ENCODE measurements at places on chromosomes 6 and 20.

GRCh38 chr6:85756982-85757381 is 114.3 kb upstream of the SYNCRIP start:
- DNase-seq = no peak

- no peak for DNase-seq
Measured at GRCh38 chr20:49993301-49993751, 10.5 kb downstream of the SNAI1 start.

GRCh38 chr20:5822569-5822968 is 72.4 kb downstream of the SHLD1 start:
- no peak for DNase-seq

- no peak for DNase-seq
Measured at GRCh38 chr6:82908661-82909060, 157.0 kb downstream of the UBE3D start.

DNA sequence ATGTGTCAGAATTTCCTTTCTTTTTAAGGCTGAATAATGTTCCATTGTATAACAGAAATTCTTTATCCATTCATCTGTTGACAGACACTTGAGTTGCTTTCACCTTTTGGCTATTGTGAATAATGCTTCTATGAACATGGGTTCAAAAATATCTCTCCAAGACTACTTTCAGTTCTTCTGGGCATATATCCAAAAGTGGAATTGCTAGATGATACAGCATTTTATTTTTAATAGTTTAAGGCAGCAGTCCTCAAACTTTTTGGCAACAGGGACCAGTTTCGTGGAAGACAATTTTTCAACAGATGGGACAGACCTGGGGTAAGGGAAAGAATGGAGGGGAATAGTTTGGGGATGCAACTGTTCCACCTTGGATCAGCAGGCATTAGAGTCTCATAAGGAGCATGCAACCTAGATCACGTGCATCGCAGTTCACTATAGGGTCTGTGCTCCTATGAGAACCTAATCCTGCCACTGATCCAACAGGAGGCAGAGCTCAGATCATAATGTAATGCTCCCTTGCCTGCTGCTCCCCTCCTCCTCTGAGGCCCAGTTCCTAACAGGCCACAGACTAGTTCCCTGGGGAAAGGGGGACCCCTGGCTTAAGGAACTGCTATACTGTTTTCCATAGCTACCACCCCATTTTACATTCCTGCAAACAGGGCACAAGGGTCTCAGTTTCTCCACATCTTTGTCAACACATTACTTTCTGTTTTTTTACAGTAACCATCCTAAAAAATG is 239.9 kb upstream of the RNF217 start:
- no peak for DNase-seq

GRCh38 chr20:1263853-1264252 is 2.2 kb upstream of the SNPH start:
- no peak for DNase-seq

DNA sequence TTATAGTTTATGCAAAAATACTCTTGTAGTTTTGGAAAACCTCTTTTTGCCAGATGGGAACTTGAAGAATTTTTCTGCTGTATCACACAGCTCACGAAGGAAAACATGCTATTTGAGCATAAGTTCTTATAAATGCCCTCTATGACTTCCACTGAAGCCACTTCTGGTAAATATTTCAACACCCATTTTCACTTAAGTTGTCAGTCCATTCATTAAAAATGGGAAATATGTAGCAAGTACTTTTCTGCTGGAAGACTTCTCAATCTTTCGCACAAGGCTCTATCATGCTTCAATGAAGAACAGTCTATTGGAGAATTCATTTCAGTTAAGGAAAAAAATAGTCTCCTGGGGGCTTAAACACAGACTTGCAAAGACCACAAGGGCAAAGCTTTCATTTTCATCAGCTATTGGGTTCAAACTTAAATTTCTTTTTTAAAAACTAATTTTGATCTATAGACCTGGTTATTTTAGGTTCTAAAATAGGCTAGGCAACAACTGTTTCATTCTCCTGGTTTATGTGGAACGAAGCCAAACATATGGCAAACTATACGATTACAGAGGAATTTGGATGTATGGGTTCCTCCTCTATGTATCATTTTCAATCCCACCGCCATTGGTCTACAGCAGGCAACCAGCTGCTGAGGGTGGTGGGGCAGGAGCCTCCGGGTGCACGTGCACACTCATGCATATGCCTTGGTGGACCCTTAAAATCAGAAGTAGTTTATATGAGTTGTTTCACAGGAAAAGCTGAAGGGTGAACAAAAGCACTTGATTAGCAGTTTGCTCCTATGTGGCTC is 38.7 kb downstream of the LAMA4 start:
- DNase-seq = no peak

DNA sequence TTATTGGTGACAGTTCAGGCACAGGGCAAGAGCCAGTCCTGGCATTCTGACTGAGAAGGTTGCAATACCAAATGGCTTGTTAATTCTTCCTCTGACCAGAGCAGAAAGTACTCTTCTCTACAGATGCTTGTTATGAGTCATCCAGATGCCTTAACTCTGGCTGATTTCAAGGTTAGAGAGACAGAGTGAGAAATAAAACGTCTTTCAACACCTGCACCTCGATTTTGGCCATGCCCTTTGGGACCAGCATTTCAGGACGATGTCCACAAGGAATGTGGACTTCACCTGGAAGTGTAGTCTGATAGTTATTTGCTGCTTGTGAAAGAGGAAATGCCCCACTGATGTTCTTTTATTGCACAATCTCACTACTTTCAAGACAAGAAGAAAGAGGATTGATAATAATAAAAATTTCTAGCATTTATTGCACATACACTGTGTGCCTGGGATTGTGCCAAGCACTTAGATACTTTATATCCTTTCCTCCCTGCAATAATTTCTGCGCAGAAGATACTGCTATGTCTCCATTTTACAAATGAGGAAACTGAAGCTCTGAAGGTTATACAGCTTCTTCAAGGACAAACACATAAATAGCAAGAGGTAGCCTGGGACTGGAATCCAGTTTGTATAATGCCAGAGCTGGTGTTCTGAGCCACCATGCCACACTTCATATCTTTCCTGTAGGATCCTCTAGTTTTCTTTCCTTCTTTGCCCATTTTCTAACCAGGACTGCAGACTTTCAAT is 33.5 kb upstream of the MCM3 start:
- DNase-seq = peak; percentile 42

- no peak for DNase-seq
Measured at GRCh38 chr6:134447883-134448387, 130.0 kb upstream of the SGK1 start.

DNA sequence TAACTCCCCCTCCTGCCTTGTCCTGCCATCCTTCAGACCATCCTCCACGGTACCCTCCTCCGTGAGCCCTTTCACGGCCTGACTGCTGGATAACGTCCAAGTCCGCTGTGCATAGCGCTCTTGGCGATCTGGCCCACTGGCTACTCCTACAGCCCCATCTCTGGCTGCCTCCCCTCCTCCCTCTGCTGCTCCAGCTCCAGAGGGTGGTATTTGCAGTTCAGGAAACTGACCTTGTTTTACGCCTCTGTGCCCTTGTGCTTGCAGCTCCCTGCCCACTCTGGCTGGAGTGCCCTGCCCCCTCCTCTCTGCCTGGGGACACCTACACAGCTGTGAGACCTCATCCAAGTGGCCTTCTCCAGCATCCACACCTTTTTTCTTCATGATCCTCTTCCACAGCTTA is 6.5 kb upstream of the RREB1 start:
- no peak for DNase-seq

- DNase-seq = no peak
Measured at GRCh38 chr6:125866433-125866832, 75.7 kb downstream of the NCOA7 start.

- no peak for DNase-seq
Measured at GRCh38 chr6:142914369-142914768, 30.6 kb downstream of the HIVEP2 start.

DNA sequence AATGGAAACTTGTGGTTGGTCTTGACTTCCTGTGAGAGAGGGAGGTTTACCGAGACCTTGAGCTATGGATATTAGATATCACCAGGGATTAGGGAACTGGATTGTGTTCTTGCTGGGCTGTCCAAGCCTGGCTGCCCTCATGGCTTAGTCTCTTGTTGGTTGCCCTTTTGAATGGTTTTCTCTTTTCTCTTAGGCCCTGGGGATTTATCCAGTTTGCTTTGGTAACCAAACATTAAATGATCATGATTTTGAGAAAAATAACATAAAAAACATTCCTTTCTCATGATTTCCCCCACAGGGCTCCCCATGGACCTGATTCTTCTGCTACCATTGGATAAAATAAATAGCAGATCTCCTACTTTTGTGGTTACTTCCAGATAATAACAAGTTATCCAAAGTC is 306.4 kb upstream of the RNF217 start:
- no peak for DNase-seq

DNA sequence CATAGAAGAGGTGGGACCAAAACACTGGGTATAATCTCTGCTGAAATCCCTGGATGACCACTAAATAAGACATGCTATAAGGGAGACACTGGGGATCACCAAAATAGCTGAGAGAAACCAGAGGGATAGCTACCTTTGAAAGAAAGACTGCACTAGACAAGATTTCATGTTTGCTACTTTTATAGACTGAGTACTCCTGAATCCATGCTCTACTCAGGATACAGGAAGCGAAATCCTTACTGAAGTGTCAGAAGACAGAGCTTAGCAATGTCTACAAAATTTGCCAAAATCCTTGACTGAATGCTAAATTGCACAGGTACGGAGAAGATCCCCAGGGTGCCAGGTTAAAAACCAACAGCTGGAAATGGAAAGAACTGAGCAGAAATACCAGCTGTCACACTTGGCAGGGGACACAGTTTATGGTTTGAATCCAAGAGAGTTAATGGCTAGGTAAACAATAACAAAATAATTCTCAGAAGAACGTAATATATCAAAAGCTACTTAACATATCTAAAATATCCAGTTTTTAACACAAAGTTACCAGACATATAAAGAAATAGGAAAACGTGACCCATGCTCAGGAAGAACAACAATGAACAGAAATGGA is 125.4 kb downstream of the MAN1A1 start:
- no peak for DNase-seq

DNA sequence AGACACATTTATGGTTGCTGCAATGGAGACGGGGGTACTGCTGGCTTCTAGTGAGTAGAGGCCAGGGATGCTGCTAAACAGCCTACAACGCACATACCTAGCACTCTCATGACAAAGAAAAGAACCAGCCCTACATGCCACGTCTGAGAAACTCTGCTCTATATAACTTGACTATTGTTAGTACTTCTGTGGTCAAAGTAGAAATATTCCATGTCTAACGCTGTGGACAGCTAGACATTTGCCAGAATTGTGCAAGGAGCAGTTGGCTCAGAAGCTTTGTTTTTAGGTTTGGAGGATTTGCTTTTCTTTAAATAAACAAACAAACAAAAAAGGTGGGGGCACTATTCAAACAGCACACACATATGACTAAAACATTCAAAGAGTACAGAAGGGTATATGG is 20.5 kb downstream of the UBE2V1 start:
- DNase-seq = no peak
